Activated B cell treated with CpG ODN at 0.5 μM for 24 hours (primary cell): ENCODE measurements at places on chromosomes 3 and 15. TPM values are rescaled to one million over a fixed set of nuclear protein-coding genes. Genes with fewer than 3 reads are reported as not detected.

HYKK gene
- 0.10 and 0.53 TPM in 2 replicates for total RNA-seq

ZNF717 gene
- 13.5 and 15.3 TPM in 2 replicates for total RNA-seq

RTP2 gene
- total RNA-seq: not detected in 2 replicates

C3orf33 gene
- total RNA-seq: 1.6 and 2.4 TPM in 2 replicates

UBAP1L gene
- 5.9 and 9.6 TPM in 2 replicates for total RNA-seq

DLEC1 gene
- total RNA-seq: 0.10 and 0.11 TPM in 2 replicates

TRH gene
- total RNA-seq: not detected in 2 replicates

TRIM69 gene
- 30.8 and 35.4 TPM in 2 replicates for total RNA-seq

DNA sequence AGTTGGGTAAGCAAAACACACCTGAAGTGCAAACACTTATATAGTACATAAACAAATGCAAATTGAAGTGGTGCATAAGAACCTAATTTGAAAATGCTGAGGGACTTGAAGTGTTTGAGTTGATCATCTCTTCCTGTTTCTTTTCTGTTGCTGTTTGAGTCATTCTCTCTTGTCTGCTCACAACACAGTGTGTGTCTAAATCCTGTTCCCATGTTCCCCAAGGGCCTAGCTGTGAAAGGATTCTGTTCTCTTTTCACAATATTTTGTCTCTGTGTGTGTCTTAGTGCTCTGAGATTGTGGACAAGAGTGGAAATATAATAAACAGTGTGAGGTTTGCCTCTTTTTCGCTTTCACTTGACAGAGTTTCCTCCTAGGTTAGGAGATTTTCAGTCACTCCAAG lies 6.1 kb downstream of the CD96 start:
- no peak for DNase-seq
- H3K27me3 ChIP-seq: no peaks in the 10 kb centered on the region
- H3K4me1 ChIP-seq: peaks cover 8% of the 10 kb centered on the region
- peaks cover 3% of the 10 kb centered on the region for H3K36me3 ChIP-seq
- H3K4me3 ChIP-seq: no peak overlapping the region
- no peak overlapping the region for H3K27ac ChIP-seq

DNA sequence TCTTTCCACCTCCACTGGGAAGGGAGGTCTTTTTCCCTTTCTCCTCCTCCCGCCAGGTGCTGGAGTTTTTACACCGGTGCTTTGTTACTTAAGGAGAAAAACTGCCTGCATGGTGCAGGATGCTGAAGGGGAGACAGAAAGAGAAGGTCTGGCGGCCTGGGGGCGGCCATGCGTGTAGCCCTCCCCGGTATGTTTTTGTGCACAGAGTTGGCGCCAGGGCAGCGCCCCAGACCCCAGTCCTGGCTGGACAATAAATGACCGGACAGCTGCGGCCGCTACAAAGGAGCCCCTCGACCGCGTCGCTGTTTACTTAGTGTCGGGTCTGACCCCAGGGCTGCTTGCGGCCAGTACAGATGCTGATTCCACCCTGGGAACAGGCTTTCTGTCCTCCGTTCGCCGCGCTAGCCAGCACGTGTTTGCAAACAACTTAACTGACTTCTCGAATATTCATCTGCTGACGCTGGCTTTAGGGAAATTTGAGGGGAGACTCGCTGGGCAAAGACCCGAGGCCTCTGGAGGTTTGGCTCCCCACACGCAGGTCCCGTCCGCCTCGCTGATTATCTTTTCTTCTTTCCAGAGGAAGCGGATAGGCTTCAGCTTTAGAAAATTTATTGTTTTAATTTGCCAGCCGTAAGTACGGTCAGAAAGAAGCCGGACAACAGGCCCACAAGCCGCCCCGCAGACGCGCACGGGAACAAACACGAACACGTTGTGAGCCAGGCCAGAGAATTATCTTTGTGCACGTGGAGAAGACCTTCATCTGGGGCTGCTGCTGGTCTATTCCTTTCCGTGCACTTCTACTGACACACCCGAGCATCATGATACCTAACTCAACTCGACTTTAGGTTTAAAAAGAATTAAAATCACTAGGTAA lies 46.9 kb downstream of the ZIC4 start:
- no peak overlapping the region for H3K4me3 ChIP-seq
- H3K27ac ChIP-seq: no peak overlapping the region
- H3K36me3 ChIP-seq: no peaks in the 10 kb centered on the region
- peaks cover 74% of the 10 kb centered on the region for H3K27me3 ChIP-seq
- H3K4me1 ChIP-seq: no peaks in the 10 kb centered on the region

- H3K4me3 ChIP-seq: no peak overlapping the region
- no peaks in the 10 kb centered on the region for H3K36me3 ChIP-seq
- H3K27ac ChIP-seq: no peak overlapping the region
- H3K27me3 ChIP-seq: peaks cover 34% of the 10 kb centered on the region
These were observed 46.4 kb upstream of the GATA2 start for GRCh38 chr3:128539376-128539775.

DNA sequence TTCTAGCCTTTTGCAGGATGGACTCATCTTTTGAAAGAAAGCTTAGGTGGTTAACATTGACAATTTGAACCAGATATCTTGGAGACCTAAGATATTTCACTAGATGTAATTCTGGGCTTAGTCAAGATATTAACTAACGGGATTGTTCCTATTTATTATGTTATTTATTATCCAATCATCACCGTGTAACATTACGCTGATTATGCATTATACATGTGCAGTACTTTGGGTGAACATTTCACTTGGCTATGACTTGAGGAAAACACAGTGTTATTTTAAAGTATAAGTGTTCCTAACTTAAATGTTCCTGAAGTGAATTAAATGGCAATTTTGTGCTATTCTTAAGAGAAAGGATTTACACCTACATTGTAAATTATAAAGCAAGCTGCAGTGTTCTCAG lies 574.5 kb upstream of the KCNMB2 start:
- H3K27ac ChIP-seq: no peak overlapping the region
- H3K36me3 ChIP-seq: no peaks in the 10 kb centered on the region
- H3K4me1 ChIP-seq: peaks cover 3% of the 10 kb centered on the region

DNA sequence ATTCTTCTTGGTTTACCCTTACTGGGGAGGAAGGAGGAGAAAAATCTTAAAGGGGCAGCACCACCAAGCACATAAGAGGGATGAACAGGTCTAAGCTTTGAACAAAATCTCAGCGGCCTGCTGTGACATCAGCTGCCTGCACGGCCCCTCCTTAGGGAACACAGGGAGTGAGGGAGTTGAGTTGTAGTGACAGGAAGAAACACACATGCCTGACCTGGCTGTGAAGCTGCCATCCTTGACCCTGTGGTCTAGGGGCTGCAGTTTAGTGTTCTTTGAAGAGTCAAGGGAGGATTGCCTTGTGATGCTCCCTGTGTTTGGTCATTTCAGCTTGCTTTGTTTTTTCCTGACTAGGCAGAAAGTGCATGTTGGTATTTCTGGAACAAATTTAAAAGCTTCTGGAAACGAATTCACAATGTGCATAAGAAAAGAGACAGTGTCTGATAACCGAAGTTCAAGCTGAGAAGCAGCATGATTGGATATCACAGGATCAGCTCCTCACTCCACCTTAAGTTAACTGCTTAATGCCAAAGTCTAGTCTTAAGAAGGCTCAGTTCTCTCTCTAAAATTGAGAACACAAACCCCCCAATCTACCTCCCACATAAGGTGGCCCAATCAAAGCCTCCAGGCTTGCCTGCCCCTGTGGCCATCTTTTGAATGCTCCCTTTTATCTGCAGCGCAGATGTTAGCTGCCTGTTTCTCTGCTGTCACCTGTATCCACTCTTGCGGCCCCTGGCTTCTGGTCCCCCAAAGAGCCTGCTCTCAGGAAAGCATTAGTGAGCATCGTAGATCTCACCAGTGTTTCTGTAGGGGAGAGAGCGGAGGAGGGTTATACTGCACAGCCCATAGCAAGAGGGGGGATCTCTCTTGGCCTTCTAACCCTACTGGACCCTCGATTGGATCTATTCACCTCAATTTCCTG lies 82.2 kb downstream of the SCN11A start:
- peaks cover 13% of the 10 kb centered on the region for H3K27me3 ChIP-seq
- no peak overlapping the region for H3K27ac ChIP-seq
- H3K4me1 ChIP-seq: no peaks in the 10 kb centered on the region
- no peak overlapping the region for H3K4me3 ChIP-seq

GRCh38 chr15:66919421-66919820 lies 146.0 kb upstream of the SMAD3 start:
- H3K27me3 ChIP-seq: peaks cover 29% of the 10 kb centered on the region
- H3K4me3 ChIP-seq: no peak overlapping the region
- H3K4me1 ChIP-seq: peaks cover 8% of the 10 kb centered on the region
- H3K27ac ChIP-seq: no peak overlapping the region
- peaks cover 2% of the 10 kb centered on the region for H3K36me3 ChIP-seq
- no peak for DNase-seq

DNA sequence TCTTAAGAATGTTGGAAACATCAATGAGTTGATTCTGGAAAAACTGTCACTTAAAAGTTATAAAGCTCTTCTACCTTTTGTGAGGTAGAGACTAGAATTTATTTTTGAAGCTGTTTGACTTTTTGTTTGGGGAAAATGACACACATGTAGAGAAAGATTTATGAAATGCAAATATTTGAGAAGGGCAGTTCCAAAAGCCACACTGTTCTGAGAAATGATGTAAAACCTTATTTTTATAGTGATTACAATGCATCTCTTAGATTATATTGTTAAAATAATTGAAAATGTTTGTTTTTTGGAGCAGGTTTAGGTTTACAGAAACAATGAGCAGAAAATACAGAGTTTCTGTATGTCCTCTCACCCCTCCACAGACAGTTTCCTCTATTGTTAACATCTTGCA lies 116.1 kb upstream of the CMC1 start:
- H3K4me1 ChIP-seq: peaks cover 24% of the 10 kb centered on the region
- H3K4me3 ChIP-seq: no peak overlapping the region
- no peaks in the 10 kb centered on the region for H3K36me3 ChIP-seq
- no peaks in the 10 kb centered on the region for H3K27me3 ChIP-seq
- H3K27ac ChIP-seq: peak overlapping the region; percentile 27

- H3K4me3 ChIP-seq: no peak overlapping the region
- no peaks in the 10 kb centered on the region for H3K36me3 ChIP-seq
- H3K27ac ChIP-seq: no peak overlapping the region
- no peaks in the 10 kb centered on the region for H3K27me3 ChIP-seq
- DNase-seq: no peak
- no peaks in the 10 kb centered on the region for H3K4me1 ChIP-seq
These were observed 1.2 kb downstream of the PRR20G start for GRCh38 chr3:127286571-127287140.

- no peak for DNase-seq
- H3K4me1 ChIP-seq: no peaks in the 10 kb centered on the region
- peaks cover 12% of the 10 kb centered on the region for H3K27me3 ChIP-seq
- H3K27ac ChIP-seq: no peak overlapping the region
- H3K4me3 ChIP-seq: no peak overlapping the region
These were observed 462.1 kb downstream of the MFSD1 start for GRCh38 chr3:159263750-159264553.

- H3K4me1 ChIP-seq: peaks cover 3% of the 10 kb centered on the region
- DNase-seq: no peak
- H3K27me3 ChIP-seq: no peaks in the 10 kb centered on the region
- no peak overlapping the region for H3K27ac ChIP-seq
These were observed 37.8 kb upstream of the BCL6 start for GRCh38 chr3:187783098-187783497.

DNA sequence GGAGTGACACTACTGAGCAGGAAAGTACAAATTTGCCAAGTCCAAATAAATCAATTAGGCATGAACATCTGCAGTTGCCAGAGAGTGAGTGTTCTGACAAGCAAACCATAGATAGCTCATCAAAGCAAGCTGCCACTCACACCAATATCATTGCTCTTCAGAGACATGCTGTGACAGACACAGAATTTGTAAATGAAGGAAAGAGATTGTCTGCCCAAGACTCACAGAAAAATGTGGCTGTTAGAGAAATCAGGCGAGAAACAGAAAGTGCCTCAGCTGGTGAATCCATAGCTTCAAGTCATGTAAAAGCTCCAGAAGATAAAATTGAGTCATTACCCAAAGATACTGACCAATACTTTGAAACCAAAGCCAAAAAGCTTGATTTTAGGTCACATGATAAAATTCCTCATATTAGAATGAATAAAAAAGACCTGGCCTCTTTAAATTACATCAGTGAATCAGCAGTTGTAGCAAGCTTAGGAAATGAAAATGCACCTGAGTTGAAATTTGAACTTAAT lies 50.8 kb downstream of the CRYBG3 start:
- H3K36me3 ChIP-seq: no peaks in the 10 kb centered on the region
- no peak overlapping the region for H3K4me3 ChIP-seq
- no peak for DNase-seq
- H3K27me3 ChIP-seq: no peaks in the 10 kb centered on the region
- H3K4me1 ChIP-seq: no peaks in the 10 kb centered on the region

DNA sequence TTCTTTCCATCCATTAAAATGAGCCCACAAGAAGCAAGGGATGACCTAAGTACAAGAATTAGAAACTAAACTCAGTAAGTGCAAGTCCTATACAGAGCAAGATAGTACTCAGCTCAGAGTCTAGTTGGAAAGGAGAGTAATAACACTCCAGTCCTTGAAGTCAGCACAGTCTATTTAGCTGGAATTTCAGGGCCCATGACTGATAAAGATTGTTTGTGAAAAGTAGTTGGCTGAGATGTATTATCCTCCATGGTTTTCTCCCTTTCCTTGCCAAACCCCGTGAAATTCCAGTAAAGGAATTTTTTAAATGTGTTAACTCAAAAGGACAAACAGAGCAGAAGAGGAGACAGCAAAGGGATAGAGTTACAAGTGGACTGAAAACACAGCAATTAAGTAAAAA lies 127.2 kb upstream of the STT3B start:
- H3K4me3 ChIP-seq: no peak overlapping the region
- no peak for DNase-seq
- no peaks in the 10 kb centered on the region for H3K36me3 ChIP-seq
- no peak overlapping the region for H3K27ac ChIP-seq
- peaks cover 10% of the 10 kb centered on the region for H3K27me3 ChIP-seq

GRCh38 chr3:72214066-72214951 lies 429.4 kb upstream of the PROK2 start:
- no peak overlapping the region for H3K4me3 ChIP-seq
- H3K27ac ChIP-seq: no peak overlapping the region
- no peak for DNase-seq
- H3K36me3 ChIP-seq: no peaks in the 10 kb centered on the region
- peaks cover 4% of the 10 kb centered on the region for H3K27me3 ChIP-seq
- H3K4me1 ChIP-seq: no peaks in the 10 kb centered on the region

DNA sequence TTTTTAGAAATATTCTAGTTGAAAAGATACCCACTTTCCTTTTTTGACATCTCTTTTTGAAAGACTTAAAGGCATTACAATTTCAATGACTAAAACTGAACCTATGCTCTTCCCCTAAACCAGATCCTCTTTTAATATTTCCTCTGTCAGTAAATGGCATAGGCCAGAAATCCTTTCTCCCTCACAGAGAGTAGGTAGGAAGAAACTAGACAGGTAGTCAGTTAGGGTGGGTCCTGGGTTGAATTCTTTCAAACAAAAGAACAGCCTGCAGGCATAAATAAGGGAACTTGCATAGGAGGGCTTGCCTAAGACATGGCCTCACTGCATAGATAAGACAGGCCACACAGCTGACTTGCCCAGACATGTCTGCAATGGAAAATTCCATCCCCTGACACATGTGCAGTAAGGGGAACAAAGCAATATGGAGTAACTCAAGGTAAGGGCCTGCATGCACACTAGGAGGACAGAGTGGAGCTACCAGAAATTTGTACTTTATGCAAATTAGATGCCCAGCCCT lies 23.1 kb downstream of the PLSCR5 start:
- H3K4me1 ChIP-seq: no peaks in the 10 kb centered on the region
- no peaks in the 10 kb centered on the region for H3K27me3 ChIP-seq
- no peaks in the 10 kb centered on the region for H3K36me3 ChIP-seq

GRCh38 chr15:75347222-75348033 lies 589 bp downstream of the NEIL1 start:
- H3K4me3 ChIP-seq: peak overlapping the region; percentile 86
- DNase-seq: peak; percentile 69
- peaks cover 1% of the 10 kb centered on the region for H3K27me3 ChIP-seq
- H3K36me3 ChIP-seq: peaks cover 11% of the 10 kb centered on the region
